Activated T-cell treated with anti-CD3 and anti-CD28 coated beads, Interleukin-2, amount 50 U/mL, for 72 hours (primary cell): ENCODE measurements at places on chromosomes 11 and 22.

- DNase-seq = no peak
These were observed 60.2 kb downstream of the PDHX start for GRCh38 chr11:34976496-34977088.

DNA sequence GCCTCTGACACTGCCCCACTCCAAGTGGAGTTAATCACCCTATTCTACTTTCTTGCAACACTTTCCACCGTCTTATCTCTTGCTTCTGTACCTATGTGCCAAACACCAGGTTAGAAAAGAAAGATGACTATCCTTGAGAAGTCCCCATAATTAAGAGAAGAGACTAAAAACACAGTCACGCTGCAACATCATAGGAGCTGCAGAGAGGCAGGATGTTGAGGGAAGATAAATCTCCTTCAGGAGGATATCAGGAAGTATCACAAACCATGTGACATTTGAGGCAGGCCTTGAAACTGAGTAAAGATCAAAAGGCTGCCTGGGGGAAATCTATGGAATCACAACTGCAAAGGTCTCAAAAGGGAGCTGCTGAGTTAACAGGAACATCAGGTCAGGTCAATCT is 24.8 kb downstream of the GAB2 start:
- no peak for DNase-seq

DNA sequence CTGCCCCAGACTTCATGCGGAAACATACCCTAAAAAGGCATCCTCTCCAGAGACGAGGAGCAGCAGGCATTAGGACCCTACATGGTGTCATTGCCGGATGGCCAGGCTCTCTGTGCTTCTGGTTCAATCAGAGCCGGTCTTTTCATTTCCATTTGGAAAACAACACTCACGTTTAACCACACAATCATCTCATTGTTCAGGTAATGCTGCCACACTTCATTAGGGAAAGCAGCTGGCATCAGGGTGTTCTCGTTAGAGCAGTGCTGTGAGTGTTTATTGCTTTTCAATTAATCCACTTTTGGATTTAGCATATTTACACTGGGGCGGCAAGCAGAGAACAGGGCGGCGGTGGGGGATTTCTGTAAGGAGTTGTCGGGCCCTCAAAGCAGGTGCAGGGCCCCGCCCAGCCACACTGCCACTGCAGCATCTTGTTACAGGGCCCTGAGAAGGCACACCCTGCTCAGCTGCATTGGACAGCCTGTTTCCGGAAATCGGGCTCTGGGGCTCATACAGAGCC is 338.6 kb downstream of the SHANK2 start:
- no peak for DNase-seq

GRCh38 chr11:113675003-113675561 is 31.0 kb downstream of the TMPRSS5 start:
- DNase-seq = peak; percentile 73

DNA sequence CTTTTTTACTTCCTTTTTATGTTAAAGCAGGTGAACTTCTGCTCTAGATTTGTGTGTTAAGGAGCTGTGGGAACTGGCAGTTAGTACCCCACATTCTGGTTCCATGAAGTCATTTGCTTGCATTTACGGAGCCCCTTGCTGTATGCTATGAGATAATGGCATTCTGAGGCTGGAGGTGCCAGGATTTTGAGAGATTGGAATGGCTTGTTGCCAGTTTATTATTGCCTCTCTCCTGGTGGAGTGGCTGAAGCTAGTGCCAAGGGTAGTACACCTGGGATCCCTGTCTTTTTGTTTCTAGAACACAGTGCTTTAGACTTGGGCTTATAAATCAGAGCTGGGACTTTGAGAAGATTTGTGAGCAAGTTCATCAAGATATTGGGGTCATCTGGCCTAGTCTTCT is 73.8 kb downstream of the STIM1 start:
- DNase-seq = no peak

DNA sequence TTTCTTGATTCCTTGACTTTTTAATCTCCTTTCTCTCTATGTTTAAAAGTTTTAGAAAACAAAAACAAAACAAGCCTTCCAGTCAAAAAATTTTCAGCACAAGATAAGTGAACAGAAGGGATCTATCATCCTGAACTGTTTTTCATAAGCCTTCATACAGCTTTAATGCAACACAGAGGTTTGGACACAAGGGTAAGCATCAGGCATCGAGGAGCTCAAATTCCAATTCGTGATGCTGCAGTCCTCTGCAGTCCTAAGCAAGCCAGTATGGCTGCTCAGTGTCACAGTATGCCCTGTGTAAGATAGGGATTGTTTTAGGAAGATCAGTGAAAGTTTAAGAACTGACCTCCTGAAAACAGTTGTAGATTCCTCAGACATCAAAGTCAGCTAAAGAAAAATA is 740.9 kb downstream of the NTM start:
- DNase-seq = no peak

DNA sequence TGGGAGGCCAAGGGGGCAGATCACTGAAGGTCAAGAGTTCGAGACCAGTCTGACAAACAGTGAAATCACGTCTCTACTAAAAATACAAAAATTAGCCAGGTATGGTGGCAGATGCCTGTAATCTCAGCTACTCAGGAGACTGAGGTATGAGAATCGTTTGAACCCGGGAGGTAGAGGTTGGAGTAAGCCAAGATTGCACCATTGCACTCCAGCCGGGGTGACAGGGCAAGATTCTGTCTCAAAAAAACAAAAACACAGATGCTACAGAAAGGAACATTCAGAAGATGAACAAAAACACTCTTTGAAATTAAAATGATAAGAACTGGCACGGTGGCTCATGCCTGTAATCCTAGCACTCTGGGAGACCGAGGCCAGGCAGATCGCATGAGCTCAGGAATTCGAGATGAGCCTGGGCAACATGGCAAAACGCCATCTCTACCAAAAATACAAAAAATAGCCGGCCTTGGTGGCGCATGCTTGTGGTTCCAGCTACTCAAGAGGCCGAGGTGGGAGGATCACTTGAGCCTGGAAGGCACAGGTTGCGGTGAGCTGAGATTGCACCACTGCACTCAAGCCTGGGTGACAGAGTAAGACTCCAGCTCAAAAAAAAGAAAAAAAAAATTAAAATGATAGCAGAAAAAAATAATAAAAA is 8.5 kb downstream of the RAB6A start:
- no peak for DNase-seq

DNA sequence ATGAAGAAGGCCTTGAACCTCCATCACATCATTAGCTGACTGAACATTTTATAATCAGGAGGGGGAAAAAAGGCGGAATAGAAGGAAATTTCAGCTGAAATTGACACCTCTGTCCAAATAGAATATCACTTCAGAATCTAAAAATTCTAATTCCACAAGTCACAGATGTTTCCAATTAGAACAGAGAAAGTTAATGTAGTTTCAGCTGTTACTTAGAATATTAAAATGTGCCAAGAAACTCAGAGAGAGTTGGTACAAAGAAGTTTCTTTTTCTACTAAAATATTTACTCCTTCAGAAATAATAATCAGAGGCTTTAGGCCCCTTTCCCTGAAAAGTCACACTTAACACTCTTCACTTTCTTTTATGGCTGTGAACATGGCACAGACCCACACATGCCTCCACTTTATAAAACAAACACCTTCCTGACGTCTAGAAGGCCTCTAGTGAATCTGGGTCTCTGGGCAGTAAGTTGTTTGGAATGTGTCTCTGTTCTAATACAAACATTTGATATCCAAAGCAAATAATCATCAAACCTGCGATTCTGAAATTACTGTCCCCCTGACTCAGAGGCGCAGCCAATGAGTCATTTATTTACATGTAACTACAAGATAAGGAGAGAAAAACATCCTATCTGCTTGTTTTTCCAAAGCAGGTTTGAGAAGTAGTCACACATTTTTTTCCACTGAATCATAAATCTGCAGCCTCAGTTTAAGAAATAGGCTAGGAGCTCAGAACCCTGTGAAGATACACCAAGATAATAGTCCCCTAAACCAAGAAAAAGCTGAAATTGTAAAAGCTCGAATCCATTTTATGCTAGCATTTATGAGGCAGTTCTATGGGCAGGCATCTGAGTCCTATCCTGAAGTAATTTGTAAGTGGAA is 148.4 kb downstream of the ME3 start:
- peak; percentile 13 for DNase-seq

DNA sequence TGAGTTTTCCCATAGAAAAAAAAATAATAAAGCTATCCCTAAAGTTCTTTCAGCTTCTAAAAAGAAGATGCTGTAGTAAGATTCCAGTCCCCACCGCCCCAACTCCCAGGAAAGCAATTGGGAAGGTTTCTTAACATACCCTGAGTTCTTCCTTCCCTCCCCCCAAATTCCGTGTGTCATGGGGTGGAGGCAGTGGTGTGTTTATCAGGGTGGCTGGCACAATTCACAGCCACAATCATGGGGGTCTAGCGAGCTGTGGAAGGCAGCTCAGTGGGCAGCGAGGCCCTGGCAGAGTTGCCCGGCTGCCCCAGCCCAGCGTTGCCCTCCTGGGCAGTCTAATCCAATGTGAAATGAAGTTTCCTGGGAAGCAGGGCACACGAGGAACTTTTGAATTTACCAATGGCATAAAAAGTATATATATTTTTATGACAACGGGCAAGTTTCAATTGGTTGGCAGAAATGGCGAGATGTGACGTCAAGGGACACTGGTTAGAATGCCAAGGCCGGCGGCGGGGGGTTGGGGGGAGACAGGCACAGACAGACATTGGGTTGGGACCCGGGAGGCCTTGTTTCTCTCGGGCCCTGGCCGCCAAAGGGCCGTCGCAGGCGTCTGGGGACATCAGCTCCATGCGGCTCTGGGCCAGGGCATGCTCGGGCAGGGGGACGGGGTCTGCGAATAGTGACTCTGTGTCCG is 80.7 kb upstream of the PPARA start:
- DNase-seq = peak; percentile 41

GRCh38 chr22:19884954-19885751 is 30.5 kb upstream of the GNB1L start:
- no peak for DNase-seq

- DNase-seq = no peak
These were observed 59.4 kb downstream of the DDI1 start for GRCh38 chr11:104095791-104096190.

GRCh38 chr11:119652907-119653659 is 75.9 kb downstream of the NECTIN1 start:
- no peak for DNase-seq

GRCh38 chr22:22767876-22768602 is 119.6 kb upstream of the IGLL5 start:
- no peak for DNase-seq

GRCh38 chr11:94305146-94305545 is 766 bp downstream of the IZUMO1R start:
- DNase-seq = no peak
